ENCODE measurements at places on chromosomes 2 and 18. TPM values are rescaled to one million over a fixed set of nuclear protein-coding genes. Genes with fewer than 3 reads are reported as not detected.

UGT1A6 gene
- polyA plus RNA-seq: not detected

- DNase-seq: peak; percentile 72
These were observed 66.2 kb downstream of the ACVR2A start for GRCh38 chr2:147910990-147911473.

- no peak for DNase-seq
These were observed 67.5 kb upstream of the TTN start for GRCh38 chr2:178874529-178875240.

GRCh38 chr2:84969511-84970209, 1.3 kb upstream of the KCMF1 start:
- peak; percentile 43 for DNase-seq

- DNase-seq: no peak
These were observed 220.1 kb downstream of the AGPS start for GRCh38 chr2:177612659-177613058.

- no peak for DNase-seq
These were observed 352.6 kb upstream of the POU3F3 start for GRCh38 chr2:104501342-104501741.

DNA sequence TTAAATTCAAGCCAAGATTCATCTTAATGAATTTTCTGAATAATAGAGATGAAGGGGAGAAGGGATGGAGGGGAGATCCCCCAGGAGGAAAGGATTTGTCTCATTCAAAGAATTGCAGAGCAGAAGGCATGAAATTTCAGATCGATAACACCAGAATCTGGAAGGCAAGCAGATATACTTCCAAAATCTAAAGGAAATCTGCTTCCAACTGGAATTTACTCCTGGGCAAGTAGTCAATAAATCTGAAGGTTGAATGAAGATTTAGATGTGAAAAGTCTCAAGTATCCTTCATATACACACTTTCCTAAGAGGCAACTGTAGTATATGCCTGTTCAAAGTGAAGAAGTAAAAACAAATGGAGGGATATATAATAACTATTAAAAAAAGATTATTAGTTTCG, 1190.8 kb upstream of the CELF4 start:
- DNase-seq: no peak

EN1 gene
- 8.3 TPM for polyA plus RNA-seq

CTNNA2 gene
- polyA plus RNA-seq: 0.59 TPM

DNA sequence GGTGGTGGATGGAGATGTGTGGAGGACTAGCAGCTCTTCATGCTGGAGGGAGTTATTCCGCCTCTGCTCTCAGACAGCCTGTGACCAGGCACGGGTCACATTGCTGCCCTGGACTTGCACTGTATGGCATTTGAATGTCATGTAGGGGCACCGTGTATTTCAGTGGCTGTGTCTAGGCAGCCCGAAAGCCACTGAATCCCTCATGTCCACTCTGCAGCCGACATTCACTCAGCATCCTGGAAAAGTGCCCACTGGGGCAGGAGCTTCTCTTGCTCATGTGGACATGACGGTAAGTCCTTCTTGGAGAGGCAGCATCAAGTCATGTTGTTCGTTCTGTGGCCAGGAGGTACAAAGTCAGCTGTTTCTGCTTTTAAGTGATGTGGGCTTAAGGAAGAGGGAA, 127.9 kb downstream of the SH3RF3 start:
- no peak for DNase-seq

- no peak for DNase-seq
These were observed 16.6 kb upstream of the CCNYL1 start for GRCh38 chr2:207694811-207695281.

DNA sequence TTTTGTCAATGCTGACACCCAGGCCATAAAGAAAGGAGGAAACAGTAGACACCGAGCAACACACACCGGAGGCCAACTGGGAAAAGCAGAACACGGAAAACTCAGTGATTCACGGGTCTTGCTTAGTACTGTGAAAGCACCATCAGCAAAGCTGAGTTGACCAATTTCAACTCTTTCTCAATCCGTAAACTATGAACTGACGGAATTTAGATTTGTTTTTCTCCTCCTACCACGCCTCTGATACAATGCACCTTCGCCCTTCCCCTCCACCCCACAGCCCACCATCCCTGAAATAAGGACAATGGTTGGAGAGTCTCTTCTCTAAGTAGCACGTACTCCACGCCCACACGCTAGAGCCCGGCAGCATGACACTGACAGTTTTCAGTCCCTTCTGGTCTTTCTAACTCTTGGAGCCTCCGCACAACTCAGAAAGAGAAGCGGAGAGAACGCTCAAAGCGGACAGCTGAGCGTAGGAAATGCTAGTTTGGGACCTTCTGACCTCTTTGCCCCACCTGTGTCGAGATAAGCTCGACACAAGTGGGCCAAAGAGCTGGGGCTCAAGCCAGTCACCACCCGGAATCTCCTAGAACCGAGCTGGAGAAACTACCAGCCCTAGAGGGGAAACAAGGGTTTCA, 669 bp downstream of the LNPK start:
- peak; percentile 63 for DNase-seq

TUBB8B gene
- polyA plus RNA-seq: not detected

- no peak for DNase-seq
These were observed 4.1 kb downstream of the RNPEPL1 start for GRCh38 chr2:240572141-240573031.

- peak; percentile 57 for DNase-seq
These were observed 884.8 kb downstream of the EPHA4 start for GRCh38 chr2:220687231-220687843.

DNA sequence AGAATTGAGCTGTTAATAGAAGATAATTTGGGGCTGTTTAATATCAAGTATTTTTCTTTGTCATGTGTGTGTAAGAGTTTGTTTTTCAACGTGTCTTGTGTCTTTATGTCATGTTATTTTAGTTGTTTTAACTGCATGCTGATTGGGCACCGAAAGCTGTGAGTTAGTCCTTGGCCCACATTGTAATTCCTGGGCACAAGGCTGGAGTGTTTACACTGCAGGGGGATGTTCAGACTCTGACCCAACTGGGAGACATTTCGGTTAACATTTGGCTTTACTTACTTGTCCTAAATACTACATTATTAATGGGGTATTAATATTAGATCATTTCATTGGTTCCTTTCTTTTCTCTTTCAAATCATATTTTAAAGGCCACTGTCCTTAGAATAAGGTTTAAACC, 381.0 kb downstream of the OSR1 start:
- no peak for DNase-seq

DNA sequence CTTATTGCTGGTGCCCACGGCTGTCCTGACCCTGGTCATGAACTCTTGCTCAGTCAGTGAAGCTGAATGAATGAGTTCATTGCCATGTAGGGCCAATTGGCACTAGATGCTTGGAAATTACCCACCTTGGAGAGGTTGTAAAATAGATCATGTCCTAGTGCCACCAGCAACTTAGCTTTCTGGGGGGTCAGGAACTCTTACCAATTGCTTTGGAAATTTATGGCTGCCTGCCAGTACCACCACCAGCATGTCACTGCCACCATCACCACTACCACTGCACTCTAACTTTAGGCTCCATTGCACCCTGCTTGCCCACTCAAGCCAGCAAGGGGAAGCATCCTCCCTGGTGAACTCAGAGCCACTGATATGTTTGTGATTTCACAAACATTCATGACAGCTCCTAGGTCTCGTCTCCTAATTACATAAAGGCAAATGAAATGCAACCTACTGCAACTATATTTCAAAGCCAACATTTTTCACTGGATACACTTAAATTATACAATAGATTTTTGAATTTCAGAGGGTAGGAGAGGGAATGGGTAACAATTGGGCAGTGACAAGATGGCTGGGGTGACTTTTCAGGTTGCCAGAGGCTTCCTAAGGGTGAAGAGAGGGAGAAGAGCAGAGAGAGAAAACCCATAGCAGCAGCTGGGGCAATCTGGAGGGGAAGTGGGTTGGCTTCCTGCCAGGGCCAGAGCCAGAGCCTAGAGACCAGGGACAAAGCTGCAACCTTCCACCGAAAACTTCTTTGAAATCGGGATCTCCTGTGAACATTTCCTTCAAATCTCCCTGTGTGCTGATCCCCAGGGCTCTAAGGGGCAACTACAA, 3.5 kb upstream of the EMILIN1 start:
- DNase-seq: no peak

- no peak for DNase-seq
These were observed 134.5 kb upstream of the CTAGE1 start for GRCh38 chr18:22552254-22552653.

- DNase-seq: no peak
These were observed 44.5 kb downstream of the PKDCC start for GRCh38 chr2:42092084-42092996.

- DNase-seq: no peak
These were observed 192.2 kb upstream of the LRRTM1 start for GRCh38 chr2:80496775-80497174.

GRCh38 chr2:25123682-25124081, 44.7 kb downstream of the POMC start:
- no peak for DNase-seq

GRCh38 chr2:240929364-240930095, 23.4 kb downstream of the CROCC2 start:
- DNase-seq: no peak

HOXD9 gene
- 10.5 TPM for polyA plus RNA-seq

BOLL gene
- 3.0 TPM for polyA plus RNA-seq

SLC8A1 gene
- polyA plus RNA-seq: 7.2 TPM

GRCh38 chr2:105557021-105557920, 158.4 kb upstream of the FHL2 start:
- DNase-seq: no peak

- no peak for DNase-seq
These were observed 142.7 kb upstream of the KLHL14 start for GRCh38 chr18:32915516-32915915.

RESP18 gene
- polyA plus RNA-seq: not detected

GRCh38 chr18:40866013-40866645, 1088.9 kb upstream of the PIK3C3 start:
- DNase-seq: no peak

CPLX4 gene
- not detected for polyA plus RNA-seq

CRYBA2 gene
- polyA plus RNA-seq: not detected

GRCh38 chr2:169066897-169067296, 2.5 kb upstream of the DHRS9 start:
- no peak for DNase-seq

NMS gene
- not detected for polyA plus RNA-seq

DNA sequence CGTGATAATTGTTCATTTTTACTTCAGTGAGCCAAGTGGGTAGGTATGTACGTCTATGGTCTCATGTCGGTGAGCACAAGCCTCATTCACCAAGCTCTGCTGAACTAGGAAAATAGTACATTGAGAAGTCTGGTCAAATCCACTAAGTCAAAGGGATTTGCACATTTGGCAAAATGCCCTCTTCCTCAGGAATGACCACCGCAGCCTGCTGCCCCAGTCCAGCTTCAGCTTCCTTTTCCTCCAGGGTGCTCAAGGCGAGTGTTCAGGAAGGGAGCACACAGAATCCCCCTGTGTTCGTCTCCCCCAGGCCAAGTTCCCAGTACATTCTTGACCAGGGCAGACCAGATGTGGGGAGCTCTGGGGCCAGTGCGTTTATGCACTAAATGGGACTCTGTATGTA, 23.0 kb downstream of the TCF7L1 start:
- no peak for DNase-seq

All from hindlimb muscle (tissue), 1 donor.